ENCODE measurements at places on chromosomes 13 and 19.

DNA sequence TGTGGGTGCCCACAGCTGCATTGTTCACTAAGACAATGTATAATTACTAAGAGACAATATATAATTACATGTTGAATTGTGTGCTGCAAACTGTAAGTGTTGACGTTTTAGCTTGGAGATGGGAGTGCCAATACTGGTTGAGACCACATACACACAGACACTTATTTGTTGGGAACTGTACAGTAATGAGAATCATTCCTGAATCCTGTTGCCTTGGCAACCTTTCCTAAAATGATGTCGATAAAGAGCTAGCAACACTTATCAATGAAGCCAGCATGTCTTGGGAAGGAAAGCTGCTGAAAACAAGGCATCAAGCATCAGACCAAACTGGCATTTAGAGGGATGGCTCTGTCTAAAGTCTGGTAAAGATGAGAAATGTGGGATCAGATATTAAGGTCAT, 51.3 kb downstream of the PCDH8 start:
- H3K36me3 ChIP-seq = no peaks in the 10 kb centered on the region
- H3K4me1 ChIP-seq = no peaks in the 10 kb centered on the region
- no peak for DNase-seq
- H3K27ac ChIP-seq = no peak overlapping the region

GRCh38 chr19:18009412-18010066, 1.6 kb downstream of the ARRDC2 start:
- DNase-seq = peak; percentile 26
- peaks cover 56% of the 10 kb centered on the region for H3K36me3 ChIP-seq
- H3K4me3 ChIP-seq = no peak overlapping the region
- no peak overlapping the region for H3K27ac ChIP-seq
- H3K27me3 ChIP-seq = no peaks in the 10 kb centered on the region
- peaks cover 22% of the 10 kb centered on the region for H3K4me1 ChIP-seq

- H3K4me1 ChIP-seq = no peaks in the 10 kb centered on the region
- no peak for DNase-seq
- H3K36me3 ChIP-seq = no peaks in the 10 kb centered on the region
- H3K27ac ChIP-seq = no peak overlapping the region
- H3K4me3 ChIP-seq = no peak overlapping the region
- peaks cover 2% of the 10 kb centered on the region for H3K27me3 ChIP-seq
Measured at GRCh38 chr13:34933349-34933748, 8.7 kb upstream of the NBEA start.

DNA sequence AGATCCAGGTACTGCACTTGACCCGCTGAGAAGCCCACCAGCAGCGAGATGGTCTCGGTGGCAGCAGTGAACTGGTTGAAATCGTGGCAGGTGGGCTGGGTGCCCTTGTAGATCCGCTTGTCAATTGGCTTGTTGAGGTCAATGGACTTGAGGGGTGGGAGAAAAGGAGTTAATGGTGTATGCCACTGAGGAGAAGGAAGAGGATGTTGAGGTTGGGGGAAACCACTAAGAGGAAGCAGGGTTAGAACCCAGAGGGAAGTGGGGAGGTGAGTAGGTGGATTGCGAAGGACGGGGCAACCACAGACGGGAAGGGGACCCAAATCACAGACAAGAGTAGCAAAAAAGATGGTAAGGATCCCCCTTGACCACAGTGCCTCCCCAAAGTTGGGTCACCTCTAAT, 1.7 kb downstream of the DMWD start:
- no peaks in the 10 kb centered on the region for H3K36me3 ChIP-seq
- H3K27ac ChIP-seq = no peak overlapping the region
- H3K4me1 ChIP-seq = peaks cover 41% of the 10 kb centered on the region

GRCh38 chr13:40031031-40031430, 375.6 kb downstream of the COG6 start:
- no peaks in the 10 kb centered on the region for H3K27me3 ChIP-seq
- no peak overlapping the region for H3K4me3 ChIP-seq
- H3K4me1 ChIP-seq = no peaks in the 10 kb centered on the region

GRCh38 chr19:49688531-49689132, 762 bp upstream of the ADM5 start:
- peaks cover 28% of the 10 kb centered on the region for H3K36me3 ChIP-seq
- peaks cover 29% of the 10 kb centered on the region for H3K4me1 ChIP-seq
- H3K27me3 ChIP-seq = peaks cover 42% of the 10 kb centered on the region
- no peak for DNase-seq
- no peak overlapping the region for H3K4me3 ChIP-seq

DNA sequence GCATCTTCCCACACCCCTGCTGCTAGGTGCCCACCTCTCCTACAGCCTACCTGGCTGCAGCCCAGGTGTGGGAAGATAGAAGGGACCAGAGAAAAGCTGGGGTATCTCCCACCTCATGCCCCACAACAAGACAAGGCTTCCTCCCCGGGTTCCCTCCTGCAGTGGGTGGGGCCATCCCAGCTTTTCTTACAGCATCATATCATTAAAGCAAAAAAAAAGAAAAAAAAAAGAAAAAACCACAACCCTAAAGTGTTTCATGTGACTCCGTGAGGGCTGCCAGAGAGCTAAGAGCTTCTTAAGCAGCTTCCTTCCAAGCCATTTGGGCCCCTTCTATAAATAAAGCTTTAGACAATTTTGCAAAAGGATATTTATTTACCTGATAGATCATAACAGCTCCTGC, 455.4 kb upstream of the TSHZ3 start:
- DNase-seq = no peak
- no peak overlapping the region for H3K4me3 ChIP-seq
- H3K4me1 ChIP-seq = no peaks in the 10 kb centered on the region
- no peak overlapping the region for H3K27ac ChIP-seq

- peak overlapping the region; percentile 80 for H3K27ac ChIP-seq
- no peaks in the 10 kb centered on the region for H3K36me3 ChIP-seq
- DNase-seq = no peak
- no peaks in the 10 kb centered on the region for H3K27me3 ChIP-seq
- H3K4me1 ChIP-seq = peaks cover 31% of the 10 kb centered on the region
- peak overlapping the region; percentile 89 for H3K4me3 ChIP-seq
Measured at GRCh38 chr19:52689843-52690368, 44.9 kb downstream of the ZNF611 start.

DNA sequence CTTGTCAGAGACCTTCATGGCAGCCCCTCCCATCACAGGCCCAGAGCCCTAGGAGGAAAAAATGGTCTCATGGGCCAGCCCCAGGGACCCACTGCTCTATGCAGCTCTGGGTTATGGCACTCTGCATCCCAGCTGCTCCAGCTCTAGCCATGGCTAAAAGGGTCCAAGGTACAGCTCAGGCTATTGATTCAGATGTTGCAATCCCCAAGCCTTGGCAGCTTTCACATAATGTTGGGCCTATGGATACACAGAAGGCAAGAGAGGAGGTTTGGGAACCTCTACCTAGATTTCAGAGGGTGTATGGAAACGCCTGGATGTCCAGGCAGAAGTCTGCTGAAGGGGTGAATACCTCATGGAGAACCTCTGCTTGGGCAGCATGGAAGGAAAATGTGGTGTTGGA, 996.0 kb downstream of the PCDH9 start:
- no peaks in the 10 kb centered on the region for H3K36me3 ChIP-seq
- H3K4me3 ChIP-seq = no peak overlapping the region
- H3K27ac ChIP-seq = no peak overlapping the region
- DNase-seq = no peak

DNA sequence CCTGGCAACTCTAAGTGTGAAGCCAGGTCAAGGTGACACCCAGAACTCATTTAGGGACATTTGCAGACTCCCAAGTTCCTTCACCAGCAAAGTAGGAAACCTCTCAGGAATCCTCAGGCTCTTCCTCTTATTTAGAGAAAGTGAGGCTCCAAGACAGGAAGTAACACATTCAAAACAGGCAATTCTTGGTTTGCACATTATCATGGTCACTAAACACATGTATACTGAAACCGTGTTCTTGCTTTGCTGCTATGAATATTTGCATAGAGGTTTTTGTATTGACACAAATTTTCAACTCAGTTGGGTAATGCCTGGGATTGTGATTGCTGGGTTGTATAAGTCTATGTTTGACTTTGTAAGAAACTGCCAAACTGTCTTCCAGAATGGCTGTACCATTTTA, 13.2 kb upstream of the URI1 start:
- DNase-seq = no peak
- H3K4me3 ChIP-seq = no peak overlapping the region
- no peaks in the 10 kb centered on the region for H3K27me3 ChIP-seq
- no peaks in the 10 kb centered on the region for H3K36me3 ChIP-seq
- H3K4me1 ChIP-seq = no peaks in the 10 kb centered on the region
- H3K27ac ChIP-seq = no peak overlapping the region

- H3K36me3 ChIP-seq = no peaks in the 10 kb centered on the region
- peak; percentile 71 for DNase-seq
- H3K4me3 ChIP-seq = peak overlapping the region; percentile 43
Measured at GRCh38 chr13:51154029-51154555, 43.0 kb upstream of the C13orf42 start.

- no peak overlapping the region for H3K27ac ChIP-seq
- no peaks in the 10 kb centered on the region for H3K36me3 ChIP-seq
- DNase-seq = no peak
- H3K27me3 ChIP-seq = peaks cover 2% of the 10 kb centered on the region
Measured at GRCh38 chr19:6714749-6715555, 5.5 kb downstream of the C3 start.

DNA sequence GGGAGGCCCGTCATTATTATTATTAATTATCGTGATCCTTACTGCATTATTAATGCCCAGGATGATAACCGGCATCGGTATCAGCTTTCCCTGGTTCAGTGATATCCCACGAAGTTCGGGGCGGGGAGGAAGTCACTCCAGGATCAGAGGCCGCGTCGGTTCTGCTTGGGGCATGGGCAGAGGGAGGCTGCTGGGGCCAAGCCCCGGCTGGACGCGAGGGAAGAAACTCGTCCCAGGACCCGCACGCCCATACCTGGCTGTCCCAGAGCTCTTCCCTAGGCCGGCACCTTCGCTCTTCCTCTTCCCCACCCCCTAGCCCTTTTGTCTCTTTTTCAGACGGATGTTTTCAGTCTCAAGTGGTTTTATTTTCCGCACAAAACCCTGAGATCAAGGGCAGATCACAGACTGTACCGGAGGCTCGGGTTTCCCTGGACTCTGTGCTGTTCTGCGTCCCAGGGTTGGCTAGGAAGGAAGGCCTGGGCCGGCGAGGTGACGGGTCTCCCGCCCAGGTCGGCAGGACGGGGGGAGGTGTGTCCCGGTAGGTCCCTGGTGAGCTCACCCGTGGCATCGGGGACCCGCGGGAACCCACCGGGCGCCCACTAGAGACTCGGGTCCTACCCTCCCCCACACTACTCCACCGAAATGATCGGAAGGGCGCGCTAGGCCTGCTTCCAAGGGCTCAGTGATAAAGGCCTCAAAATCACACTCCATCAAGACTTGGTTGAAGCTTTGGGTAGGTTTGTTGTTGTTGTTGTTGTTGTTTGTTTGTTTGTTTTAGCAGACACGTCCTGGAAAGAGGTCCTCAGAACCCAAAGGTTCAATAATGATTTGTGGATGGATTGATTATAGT, 7.9 kb downstream of the ZIC2 start:
- H3K27me3 ChIP-seq = peaks cover 92% of the 10 kb centered on the region
- no peak for DNase-seq
- H3K27ac ChIP-seq = no peak overlapping the region
- H3K4me1 ChIP-seq = peaks cover 7% of the 10 kb centered on the region
- H3K4me3 ChIP-seq = no peak overlapping the region
- no peaks in the 10 kb centered on the region for H3K36me3 ChIP-seq

DNA sequence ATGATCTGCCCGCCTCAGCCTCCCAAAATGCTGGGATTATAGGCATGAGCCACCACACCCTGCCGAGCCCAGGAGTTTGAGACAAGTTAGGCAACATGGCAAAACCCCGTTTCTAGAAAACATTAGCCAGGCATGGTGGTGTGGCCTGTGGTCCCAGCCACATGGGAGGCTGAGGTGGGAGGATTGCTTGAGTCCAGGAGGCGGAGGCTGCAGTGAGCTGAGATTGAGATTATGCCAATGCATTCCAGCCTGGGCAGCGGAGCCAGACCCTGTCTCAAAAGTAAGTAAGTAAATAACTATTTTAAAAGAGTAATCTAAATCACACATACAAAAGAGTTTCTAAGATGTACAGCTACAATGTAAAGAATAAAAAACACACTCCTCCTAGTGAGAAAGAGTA, 41.9 kb downstream of the SKA3 start:
- no peak for DNase-seq
- no peak overlapping the region for H3K4me3 ChIP-seq
- no peaks in the 10 kb centered on the region for H3K27me3 ChIP-seq
- H3K4me1 ChIP-seq = peaks cover 3% of the 10 kb centered on the region

DNA sequence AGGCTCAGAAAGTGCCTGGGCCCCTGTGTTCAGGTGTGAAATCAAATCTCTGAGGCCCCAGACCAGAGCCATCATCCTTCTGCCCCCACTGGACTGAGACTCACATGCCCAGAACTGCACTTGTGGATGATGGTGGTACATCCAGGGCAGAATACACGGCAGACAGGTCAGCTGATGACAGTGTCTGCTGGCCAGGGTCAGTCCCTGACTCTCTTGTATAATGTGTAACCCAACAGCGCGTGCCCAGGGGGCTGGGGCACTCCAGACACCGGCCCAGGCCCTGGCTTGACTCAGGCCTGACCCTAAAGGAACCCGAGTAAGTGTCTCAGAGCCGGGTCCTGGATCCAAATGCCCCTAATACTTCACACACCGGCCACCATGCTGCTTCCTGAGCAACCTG, 37.4 kb upstream of the GATAD2A start:
- peaks cover 36% of the 10 kb centered on the region for H3K4me1 ChIP-seq
- H3K36me3 ChIP-seq = no peaks in the 10 kb centered on the region
- no peaks in the 10 kb centered on the region for H3K27me3 ChIP-seq
- no peak overlapping the region for H3K27ac ChIP-seq

DNA sequence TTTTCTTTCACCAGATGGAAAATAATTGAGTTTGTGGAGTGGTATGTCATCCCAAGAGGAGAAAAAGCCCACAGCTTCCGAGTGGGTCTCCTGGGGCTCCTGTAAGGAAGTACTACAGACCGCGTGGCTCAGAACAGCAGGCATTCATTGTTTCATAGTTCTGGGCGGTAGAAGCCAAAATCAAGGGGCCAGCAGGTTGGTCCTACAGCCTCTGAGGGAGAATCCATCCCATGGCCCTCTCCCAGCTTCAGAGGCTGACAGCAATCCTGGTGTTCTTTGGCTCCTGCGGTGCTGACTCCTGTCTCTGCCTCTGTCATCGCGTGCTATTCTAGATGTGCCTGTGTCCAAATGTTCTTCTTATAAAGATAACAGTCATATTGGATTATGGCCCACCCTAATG, 362.6 kb downstream of the FGF14 start:
- H3K36me3 ChIP-seq = no peaks in the 10 kb centered on the region
- no peaks in the 10 kb centered on the region for H3K4me1 ChIP-seq
- no peaks in the 10 kb centered on the region for H3K27me3 ChIP-seq
- no peak for DNase-seq
- no peak overlapping the region for H3K4me3 ChIP-seq

GRCh38 chr13:76300688-76301087, 585.5 kb downstream of the KCTD12 start:
- H3K4me3 ChIP-seq = no peak overlapping the region
- no peak overlapping the region for H3K27ac ChIP-seq
- no peaks in the 10 kb centered on the region for H3K27me3 ChIP-seq

DNA sequence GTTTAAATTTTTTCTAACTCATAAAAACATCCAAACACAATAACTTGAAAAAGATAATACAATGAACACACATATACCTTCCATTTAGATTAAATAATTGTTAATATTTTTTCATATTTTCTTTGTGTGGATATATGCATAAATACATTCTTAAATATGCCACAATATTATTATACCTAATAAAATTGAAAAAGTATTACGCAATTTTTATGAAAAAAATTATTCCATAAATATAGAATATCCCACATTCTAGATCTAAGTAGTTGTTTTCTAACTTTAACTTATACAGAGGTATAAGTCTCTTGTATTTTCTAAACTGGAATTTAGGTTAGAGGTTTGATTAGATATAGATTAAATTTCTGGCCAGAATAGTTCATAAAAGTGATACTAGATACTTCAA, 34.3 kb downstream of the POU4F1 start:
- no peak overlapping the region for H3K27ac ChIP-seq
- no peaks in the 10 kb centered on the region for H3K4me1 ChIP-seq
- H3K4me3 ChIP-seq = no peak overlapping the region
- no peaks in the 10 kb centered on the region for H3K27me3 ChIP-seq
